ENCODE measurements at places on chromosomes 16 and 17.

DNA sequence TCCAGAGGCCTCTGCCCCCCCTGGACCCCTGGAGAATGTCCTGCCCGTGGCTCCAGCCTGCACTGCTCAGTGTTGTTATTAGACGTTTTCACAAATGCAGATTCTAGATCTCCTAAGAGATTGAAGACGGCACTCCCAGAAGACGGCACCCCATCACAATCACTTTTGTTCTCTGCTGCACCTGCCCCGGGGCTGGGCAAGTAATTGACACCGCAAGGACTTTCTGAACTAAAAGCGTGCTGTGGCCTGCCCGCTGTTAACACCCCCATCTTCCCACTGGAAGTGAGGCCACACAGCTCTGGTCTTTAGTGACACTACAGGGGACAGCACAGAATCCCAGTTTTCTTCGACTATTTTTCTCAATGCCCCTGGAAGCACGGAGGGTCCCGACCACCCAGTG is 256.9 kb downstream of the ENGASE start:
- no peak for DNase-seq

DNA sequence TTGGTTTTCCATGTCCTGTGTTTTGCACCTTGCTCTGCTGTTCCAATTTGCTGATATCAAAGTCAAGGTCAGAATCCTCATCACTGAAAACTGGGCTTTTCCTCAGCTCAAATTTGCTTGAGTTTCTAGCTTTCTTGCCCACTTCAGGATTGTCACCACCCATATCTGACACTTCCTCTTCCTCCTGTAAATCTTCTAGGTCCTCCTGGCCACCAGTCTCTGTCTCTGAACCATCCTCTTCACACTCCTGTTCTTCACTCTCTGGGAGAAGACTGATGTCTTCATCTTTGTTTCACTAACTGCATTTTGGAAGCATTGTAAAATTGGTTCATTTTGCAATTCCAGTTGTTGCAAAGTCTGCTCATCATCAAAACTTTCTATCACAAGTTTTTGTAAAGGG is 63.4 kb upstream of the RBL2 start:
- DNase-seq, result no peak

DNA sequence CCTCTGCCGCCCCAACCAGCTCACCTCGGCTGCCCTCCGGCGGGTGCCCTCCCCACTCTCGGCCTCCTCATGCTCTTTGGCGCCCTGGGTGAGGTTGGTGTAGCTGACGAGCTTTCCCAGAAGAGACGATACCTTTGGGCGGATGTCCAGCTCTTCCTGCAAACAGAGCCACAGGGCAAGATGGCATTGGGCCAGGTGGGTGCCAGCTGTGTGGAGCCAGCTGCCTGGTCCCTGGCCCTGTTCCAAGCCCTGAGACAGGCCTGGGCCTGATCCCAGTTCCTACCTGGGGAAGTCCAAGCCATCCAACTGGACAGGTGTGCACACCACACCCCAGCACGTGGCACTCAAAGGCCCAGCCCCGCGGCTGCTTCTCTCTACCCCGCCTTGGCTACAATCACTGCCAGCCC is 6.9 kb downstream of the SLC12A4 start:
- no peak for DNase-seq

DNA sequence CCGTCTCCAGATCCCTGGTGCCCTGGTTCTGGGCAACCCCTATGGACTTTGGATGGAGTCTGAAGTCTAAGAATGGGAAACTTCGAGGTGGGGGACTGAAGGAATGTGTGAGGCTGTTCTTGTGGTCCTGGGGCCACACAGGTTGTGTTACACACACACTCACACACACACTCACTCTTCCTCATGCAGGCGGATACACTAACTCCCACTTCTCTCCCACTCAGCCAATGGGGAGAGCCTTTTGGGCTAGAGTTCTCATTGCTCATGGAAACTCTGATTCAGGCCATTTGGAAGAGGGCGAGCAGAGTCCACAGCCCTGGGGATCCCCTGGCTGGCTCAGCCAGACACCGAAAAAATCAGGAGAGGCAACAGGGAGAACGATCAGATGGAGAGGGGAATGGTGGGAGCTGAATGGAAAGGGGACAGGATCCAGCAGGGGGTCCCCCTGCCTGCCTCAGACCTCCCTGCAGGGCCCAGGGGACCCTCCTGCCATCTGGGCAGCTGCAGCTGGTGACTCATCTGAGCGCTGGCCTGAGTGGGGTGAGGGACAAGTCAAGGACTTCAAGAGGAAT is 9.1 kb downstream of the IGFBP4 start:
- peak; percentile 41 for DNase-seq

DNA sequence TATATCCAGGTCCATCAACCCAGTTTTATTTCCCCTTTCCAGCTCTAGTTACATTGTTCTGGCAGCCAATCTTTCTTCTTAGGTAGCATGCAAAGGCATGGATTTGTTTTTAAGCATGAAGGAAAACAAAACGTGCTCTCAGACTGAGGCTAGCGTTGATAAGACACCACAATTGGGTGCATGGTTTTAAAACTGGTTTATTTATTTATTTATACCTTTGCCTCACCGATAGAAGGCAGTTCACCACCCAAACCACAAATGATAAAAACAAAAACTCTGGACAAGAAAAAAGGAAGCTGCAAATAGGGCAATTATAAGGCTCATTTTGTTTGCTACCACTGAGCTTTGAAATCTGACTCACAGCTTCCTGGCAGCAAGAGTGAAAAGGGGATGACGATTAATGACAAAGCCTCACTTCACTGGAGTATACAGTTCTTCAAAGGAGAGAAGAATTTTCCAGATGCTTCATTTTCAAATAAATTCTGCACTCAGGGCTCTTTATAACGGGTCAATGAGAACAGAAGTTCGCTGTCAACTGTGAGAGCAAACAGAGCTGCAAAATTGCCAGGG is 278.4 kb upstream of the IRX5 start:
- DNase-seq, result no peak

DNA sequence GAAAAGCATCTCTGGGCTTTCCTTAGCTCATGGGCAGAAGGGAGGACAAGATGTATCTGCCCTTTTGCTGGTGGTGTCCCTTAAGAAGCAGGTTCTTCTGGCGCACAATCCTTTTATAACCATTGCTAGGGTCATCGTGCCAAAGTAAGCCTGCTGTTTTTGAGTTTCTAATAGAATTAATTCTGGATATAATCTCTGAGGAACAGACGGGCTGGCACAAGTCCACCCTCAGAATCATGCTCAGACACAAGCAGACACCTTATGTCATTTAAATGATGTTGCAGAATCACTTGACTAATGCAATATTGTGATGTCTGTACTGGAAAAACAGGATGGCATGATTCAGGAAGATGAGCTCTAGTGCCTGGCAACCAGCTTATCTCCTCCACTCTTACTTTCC is 18.8 kb upstream of the MMD start:
- DNase-seq, result no peak

DNA sequence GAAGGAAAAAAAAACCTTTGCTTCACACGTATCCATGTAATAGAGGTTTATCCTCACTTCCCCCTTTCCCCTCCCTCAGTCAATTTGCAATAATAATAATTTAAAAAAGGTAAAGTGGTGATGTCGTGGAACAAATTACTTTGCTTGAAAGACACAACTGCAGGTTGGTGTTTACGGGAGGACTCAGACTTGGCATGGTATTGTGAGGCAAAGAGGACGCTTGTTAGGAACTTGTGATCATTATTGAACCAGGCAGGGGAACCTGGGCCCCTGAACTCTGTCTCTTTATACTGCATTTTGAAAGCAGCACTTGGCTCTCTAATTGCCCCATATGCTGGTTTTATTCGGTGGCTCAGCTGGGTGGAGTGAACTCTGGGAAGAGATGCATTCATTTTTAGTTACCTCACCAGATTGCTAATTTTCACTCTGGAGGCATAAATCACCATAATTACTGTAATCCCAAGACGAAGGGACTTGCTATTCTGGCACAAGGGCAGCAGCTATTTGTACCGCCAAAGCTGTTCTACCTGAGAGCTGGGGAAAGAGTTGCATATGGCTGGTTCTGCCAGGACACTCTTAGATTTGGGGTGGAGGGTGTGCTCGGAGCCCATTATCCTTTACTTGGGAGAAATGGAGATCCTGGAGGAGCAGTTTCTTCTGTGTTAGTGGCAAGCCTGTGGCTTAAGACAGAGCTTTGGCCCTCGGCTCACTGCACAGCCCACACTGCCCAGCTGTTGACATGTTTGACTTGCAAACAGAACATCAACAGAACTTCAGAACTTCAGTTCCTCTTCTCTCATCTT is 5.7 kb upstream of the DHX8 start:
- no peak for DNase-seq

DNA sequence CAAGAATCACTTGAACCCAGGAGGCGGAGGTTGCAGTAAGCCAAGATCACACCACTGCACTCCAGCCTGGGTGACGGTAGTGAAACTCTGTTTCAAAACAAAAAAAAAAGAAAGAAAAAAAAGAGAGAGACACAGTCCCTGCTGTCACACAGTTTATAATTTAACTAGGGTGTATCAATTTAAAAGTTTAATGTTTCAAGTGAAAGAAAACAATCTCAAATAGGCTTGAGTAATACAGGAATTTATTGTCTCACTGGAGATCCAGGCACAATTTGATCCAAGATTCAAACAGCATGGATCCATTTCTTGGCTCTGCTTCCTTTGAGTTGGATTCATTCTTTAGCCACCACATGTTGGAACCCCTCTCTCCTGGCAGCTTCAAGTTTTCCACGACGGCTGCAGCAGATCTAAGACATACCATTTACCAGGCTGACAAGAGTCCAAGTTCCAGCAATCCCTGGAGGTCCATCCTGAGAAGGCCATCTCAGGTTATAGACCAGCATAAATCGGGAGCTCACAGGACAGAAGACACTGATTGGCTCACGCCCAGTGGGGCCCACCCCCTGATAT is 97.5 kb downstream of the YPEL2 start:
- DNase-seq, result no peak

- no peak for DNase-seq
Observed at GRCh38 chr16:27311448-27311830, 2.3 kb upstream of the IL4R start.

GRCh38 chr16:61179561-61179960 is 856.7 kb downstream of the CDH8 start:
- DNase-seq, result no peak

GRCh38 chr16:83888672-83889044 is 10.3 kb upstream of the MLYCD start:
- DNase-seq, result no peak

GRCh38 chr16:88342491-88342890 is 40.3 kb upstream of the ZNF469 start:
- DNase-seq, result no peak

DNA sequence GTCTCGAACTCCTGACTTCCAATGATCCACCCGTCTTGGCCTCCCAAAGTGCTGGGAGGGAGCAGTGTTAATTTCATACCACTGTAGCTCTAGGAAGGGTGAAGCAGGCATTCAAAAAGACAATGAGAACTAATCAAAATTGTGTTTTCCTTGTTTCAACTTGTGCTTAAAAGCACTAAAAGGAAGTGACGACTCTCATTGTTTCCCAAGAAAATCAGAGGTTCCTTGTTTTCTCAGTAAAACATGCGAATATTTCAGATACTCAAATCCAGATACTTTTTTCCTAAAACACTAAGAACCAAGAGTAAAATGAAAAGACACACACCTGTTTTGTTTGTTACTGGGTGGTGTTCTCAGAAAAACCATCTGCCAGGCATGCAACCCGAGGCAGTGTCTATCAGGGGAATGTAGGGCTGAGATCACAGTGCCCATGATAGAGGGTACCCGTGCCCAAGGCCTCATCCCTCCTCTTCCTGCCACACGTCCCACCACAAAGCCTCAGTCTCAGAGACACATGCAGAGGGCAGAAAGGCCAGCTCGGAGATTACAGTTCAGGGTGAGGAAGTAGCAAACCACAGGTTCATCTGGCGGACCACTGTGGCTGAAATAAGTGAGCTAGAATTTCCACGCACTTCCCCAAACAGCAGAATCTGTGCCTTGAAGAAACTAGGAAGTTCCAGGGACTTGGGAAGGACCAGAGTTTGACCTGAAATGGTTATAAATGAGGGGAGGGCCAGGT is 33.7 kb downstream of the GINS3 start:
- DNase-seq, result peak; percentile 62

DNA sequence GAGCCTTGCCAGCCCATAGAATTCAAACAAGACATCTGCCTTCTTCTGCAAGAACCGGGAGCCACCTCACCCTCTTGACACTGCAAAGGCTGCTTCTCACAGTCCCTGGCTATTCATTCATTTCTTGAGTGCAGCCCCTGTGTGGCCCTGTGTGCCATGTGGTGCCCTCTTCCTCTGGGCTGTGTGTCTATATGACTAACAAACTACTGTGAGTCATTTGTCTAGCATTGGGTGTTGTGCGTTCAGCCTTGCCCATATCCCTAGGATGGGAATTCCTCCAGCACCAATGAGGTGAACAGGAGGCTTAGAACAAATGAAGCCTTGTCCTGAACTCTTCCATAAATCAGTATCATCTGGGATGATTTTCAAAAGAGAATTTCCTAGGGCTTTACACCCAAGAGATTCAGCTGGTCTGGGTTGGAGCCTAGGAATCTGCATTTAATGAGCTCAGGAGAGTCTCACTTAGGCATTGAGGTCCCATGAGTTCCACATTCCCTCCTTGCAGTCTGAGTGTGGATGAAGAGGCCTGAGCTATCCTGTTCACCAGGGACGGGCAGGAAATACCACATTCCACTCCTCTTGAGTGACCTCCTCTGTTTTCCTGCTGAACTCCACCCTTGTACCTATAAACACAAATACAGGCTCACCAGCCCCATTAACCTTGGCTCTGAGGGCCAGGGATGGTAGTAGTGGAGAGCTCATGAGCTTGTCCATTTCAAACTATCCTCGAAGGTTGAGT is 308.7 kb upstream of the N4BP1 start:
- DNase-seq, result no peak

GRCh38 chr17:70024253-70024652 is 50.8 kb upstream of the KCNJ16 start:
- no peak for DNase-seq

DNA sequence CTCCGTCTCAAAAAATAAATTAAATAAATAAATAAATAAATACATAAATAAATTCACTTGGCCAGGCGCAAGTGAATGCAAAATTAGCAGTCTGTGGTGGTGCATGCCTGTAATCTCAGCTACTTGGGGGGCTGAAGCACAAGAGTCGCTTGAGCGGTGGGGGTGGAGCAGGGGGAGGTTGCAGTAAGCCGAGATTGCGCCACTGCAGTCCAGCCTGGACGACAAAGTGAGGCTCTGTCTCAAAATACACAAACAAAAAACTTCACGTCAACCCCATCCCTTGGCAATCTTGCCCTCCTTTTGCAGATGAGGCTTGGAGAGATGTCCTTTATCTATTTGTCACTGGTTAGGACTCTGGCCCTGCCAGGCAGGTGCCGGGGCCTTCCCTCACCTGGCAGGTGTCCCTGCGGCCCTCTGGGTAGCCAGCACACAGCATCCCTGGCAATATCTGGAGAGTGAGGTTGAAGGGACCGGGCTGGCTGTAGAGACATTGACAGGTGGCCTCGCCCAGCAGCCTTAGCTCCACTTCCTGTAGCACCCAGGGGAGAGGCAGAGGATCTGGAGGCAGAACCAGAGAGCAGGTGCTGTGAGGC is 4.4 kb downstream of the PRSS36 start:
- DNase-seq, result no peak

GRCh38 chr17:56594320-56595107 is 1.0 kb downstream of the NOG start:
- DNase-seq, result peak; percentile 41
